ENCODE measurements at places on chromosomes 3 and 15.
A peak's percentile ranks its signal among the peaks of the same experiment; 100 is the strongest.

GRCh38 chr15:95598251-95598855 lies 732.1 kb upstream of the NR2F2 start:
- DNase-seq, result no peak

GRCh38 chr15:76060118-76060989 lies 569 bp downstream of the TMEM266 start:
- DNase-seq, result peak; percentile 27

DNA sequence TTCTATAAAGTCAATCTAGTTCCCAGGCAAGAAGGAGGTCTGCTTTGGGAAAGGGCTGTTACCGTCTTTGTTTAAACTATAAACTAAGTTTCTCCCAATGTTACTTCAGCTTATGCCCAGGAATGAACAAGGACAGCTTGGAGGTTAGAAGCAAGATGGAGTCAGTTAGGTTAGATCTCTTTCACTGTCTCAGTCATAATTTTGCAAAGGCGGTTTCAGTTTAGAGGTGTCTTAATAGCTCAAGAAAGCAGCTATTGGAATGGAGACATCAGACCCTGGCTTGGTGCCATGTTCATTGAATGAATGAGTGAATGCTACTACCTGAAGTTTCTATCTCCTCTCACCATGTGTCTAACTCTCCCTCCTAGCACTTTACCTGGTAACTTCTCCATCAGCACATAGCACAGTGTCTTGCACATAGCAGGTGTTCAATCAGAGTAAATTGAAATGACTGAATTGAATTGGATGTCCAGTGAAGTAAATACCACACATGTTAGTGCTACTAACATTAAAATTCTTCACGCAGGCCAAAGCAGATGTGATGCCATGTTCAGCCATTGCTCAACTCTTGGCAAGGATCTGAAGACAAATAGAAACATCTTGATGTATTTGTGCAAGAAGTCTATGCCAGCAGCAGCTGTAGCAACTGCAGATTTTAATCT lies 28.2 kb downstream of the CLEC3B start:
- no peak for DNase-seq

DNA sequence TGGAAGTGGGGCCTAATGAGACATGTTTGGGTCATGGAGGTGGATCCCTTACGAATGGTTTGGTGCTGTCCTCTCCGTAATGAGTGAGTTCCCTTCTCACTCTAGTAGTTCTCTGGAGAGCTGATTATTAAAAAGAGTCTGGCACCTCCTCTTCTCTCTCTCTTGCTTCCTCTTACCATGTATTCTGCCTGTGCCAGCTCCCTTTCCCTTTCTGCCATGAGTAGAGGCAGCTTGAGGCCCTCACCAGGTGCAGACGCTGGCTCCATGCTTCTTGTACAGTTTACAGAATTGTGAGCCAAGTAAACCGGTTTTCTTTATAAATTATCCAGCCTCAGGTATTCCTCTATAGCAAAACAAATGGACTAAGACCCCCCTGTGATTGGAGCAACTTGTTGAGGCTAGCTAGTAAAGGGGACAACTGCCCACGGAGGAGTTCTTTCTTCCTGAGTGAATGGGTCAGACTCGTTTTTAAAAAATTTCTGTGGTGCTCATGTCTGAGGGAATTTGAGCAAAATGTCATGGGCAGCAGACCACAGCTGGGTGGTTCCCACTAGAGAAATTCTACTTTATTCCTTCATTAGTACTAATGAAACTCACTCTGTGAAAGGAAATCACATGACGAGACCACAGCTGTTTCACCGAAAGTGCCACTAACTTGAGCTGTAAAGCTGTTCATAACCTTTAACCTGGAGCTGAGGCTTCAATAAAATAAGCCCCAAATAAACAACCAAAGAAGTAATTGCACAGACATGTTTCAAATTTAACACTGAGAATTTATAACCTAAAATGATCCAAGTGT lies 210.0 kb downstream of the NFKBIZ start:
- DNase-seq, result no peak

DNA sequence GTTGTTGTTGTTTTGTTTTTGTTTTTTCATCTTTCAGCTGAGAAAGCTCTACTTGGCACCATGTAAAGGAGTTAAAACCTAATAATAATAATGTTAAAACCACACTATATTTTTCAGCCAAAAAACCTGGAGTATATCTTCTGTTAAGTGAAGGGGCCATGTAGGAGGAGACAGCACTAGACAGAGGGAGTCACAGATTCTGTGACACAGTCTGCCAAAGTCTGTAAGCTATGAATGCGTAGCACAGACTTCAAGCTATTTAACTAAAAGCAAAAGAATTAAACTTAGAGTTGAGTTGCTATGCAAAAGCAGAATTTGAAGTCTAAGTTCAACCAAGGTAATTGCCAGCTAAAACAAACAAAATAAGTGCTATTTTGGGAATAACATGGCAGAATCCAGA lies 296.0 kb upstream of the COL8A1 start:
- no peak for DNase-seq

GRCh38 chr15:35087759-35088158 lies 2.7 kb upstream of the NANOGP8 start:
- DNase-seq, result no peak

DNA sequence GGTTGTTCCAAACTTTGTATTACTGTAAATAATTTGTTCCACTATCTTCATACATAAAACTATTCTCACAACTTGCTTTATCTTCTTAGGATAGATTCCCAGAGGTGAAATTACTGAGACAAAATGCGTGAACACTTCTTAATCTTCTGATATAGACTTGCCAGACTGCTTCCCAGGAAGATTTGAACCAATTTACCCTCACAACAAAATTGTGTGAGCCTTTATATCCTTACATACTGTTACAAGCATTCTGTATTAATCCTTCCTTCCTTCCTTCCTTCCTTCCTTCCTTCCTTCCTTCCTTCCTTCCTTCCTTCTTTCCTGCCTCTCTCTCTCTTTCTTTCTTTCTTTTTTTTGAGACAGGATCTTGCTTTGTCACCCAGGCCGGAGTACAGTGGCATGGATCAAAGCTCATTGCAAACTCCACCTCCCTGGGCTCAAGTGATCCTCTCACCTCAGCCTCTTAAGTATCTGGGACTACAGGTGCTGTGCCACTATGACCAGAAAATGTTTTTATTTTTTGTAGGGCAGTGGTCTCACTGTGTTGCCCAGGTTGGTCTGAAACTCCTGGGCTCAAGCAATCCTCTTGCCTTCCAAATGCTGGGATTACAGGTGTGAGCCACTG lies 57.1 kb upstream of the SSR3 start:
- no peak for DNase-seq

- no peak for DNase-seq
Measured at GRCh38 chr15:35309886-35310285, 224.8 kb upstream of the NANOGP8 start.

DNA sequence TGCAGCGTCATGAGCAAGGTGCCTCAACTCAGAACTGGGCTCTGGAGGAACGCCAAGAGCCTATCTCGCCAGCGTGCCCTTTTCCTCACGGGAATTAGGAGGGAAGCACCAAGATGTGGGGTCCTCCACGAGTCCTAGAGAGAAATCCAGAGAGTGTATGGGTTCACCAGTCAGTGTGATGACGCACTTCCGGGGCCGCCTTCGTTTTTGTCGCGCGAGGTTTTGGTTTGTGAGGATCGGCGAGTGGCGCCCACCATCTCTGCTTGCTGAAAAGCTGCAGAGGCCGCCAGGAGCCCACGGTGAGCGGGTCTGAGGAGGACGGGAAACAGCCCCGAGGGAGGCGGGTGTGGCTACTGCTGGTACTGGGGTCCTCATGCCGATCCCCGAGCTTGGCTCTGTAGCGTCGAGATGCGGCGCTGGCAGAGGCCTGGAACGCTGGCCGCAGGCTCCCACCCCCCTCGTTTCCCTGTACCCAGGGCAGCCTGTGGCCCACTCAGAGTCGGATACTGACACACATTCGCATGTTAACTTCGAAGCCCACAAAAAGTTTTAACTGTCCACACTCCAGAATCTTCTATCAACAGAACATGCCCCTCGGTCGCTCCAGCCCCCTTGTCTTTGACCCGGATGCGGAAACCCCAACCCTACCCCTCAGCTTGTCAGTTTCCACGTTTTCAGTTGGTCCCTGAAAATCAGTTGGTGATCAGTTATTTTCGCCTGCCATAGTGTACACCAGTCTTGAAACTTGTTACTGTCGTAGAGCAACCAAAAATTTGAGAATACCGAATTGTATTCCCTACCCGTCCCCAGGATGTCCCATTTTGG lies 30.4 kb downstream of the ZNF662 start:
- DNase-seq, result peak; percentile 18

DNA sequence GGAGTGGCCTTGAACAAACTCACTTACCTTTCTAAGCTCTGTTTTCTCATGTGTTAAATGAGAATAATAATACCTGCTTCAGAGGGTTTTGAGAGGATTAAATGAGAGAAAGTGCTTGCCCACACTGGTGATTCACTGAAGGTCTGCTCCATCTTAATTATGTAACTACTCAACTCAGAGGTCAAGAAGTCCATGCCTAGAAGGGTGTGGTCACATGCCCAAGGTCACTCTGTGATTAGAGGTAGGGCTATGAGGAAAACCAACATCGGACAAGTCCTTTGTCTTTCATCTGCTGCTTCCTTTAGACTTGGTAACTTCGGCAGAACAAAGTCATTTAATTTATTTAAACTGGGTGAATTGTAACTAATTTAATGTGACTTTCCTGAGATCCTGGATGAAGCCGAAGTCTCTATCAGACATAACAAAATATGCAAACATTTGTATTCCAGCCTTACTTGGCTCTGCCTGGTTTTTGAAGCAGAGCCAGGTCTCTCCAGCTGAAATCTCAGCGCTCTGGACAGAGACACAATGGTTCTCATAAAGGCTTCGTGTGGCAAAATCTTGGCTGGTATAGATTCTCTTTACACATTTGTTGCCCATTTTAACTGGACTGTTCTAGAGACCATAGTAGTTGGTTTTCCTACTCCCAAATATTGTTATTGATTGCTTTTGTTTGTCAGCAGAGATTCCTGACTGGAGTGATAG lies 3.0 kb downstream of the CHRNA7 start:
- no peak for DNase-seq

GRCh38 chr3:197023241-197023997 lies 6.2 kb downstream of the MELTF start:
- DNase-seq, result peak; percentile 56

- no peak for DNase-seq
Measured at GRCh38 chr3:138210528-138210927, 23.4 kb downstream of the ARMC8 start.

GRCh38 chr15:41980654-41981323 lies 8.4 kb upstream of the EHD4 start:
- DNase-seq, result no peak

DNA sequence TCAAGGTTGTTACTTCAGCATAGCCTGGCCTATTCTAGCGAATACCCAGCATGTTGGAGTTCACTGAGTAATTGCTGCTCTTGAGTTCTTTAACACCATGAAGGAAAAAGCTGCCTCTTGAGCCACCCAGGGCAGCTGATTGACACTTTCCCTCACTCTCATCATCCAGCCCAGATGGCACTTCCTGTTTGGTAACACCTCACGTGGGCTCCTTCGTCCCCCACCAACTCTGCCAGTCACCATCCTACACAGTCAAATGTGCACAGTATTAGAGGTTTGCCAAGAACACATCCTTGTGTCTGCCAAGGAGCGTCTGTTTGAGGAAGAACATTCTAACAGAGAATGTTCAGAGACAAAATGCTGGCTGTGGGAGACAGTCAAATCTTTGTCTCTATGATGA lies 266.3 kb downstream of the RPLP1 start:
- DNase-seq, result no peak

GRCh38 chr3:161028555-161029153 lies 76.5 kb downstream of the B3GALNT1 start:
- DNase-seq, result peak; percentile 43

DNA sequence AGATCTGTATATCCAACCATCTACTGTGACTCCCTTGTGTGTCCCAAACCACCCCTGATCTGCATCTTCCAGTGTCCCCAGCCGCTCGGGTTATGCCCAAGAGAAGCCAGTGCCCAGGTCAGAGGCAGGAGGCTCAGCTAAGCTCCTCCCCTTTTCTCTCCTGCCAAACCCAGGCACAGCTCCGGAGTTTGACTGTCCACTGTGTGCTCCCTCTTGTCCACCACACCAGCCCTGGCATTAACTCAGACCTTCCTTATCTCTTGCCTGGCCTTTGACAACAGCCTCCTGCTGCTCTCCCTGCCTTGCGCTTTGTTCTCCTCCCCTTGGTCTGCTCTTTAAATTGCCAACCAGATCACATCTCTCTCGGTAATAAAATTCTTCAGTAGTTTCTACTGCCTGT lies 39.3 kb downstream of the DGKG start:
- no peak for DNase-seq

DNA sequence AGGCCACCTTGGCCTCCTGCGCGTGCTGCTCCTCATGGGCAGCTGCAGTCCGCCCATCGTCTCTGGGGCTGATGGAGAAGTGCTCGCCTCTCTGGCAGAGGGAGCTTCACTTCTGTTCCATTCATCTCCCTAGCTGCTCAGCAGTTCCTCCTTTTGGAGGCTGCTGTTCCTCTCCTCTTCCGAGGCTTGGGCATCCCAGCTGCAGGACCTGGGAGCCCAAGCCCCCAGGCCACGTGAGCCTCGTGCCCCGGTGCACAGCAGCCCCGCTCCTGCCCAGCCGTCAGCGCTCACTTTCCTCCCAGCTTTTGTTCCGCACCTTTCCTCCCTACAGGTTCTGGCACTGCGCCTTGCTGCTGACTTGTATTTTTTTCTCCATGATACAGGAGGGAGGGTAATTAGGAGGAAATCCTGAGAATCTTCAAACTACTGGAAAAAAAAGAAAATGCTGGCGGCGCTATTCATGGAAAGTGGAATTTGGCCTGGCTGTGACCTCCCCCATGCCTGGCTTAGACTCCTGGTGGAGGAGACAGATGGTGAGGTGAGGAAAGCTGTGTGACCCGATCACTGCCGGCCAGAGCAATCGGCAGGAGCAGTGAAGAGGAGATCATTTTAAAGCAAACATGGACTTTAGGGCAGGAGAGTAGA lies 210.1 kb downstream of the CHST2 start:
- peak; percentile 27 for DNase-seq

GRCh38 chr3:13549623-13550422 lies 898 bp downstream of the FBLN2 start:
- DNase-seq, result peak; percentile 53

GRCh38 chr15:73786538-73786937 lies 33.4 kb upstream of the INSYN1 start:
- DNase-seq, result peak; percentile 88

- DNase-seq, result no peak
Measured at GRCh38 chr3:13495351-13495813, 15.3 kb downstream of the HDAC11 start.

GRCh38 chr3:124700880-124701684 lies 29.2 kb upstream of the UMPS start:
- DNase-seq, result no peak

GRCh38 chr3:133542871-133543270 lies 30.6 kb upstream of the CDV3 start:
- DNase-seq, result no peak

DNA sequence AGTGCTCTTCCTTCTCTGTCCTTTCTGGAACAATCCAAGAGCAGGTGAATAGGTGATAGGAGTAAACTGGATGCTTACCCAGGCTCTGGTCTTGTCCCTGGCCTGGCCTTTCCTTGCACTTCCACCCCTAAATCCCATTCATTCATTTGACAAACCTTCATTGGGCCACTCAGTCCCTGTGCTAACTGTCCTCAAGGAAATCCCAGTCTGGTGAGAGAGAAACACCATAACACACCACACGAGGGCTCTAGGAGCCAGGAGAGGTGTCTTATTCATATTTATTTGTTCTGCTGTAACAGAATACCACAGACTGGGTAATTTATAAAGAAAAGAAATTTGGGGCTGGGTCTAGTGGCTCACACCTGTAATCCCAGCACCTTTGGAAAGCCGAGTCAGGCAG lies 22.8 kb downstream of the EFCC1 start:
- peak; percentile 57 for DNase-seq

All from H7 (cell line).